ENCODE measurements at places on chromosomes 6 and 20.

DNA sequence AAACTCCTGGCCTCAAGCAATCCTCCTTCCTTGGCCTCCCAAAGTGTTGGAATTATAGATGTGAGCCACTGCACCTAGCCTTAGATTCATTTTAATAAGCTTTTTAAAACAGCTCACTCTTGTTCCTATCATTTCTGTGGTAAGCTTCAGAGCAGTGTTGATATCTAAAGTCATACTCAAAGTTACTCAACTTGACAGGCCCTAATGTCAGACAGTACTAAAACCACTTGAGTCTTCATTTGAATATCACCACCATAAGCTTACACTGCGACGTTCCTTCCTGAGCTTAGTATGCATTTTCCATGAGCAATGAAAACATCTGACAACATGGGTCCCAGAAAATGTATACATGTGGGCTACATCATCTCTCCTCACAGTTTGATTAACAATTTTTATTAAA is 6.0 kb downstream of the FUCA2 start:
- DNase-seq = no peak

GRCh38 chr6:105164418-105164817 is 15.4 kb downstream of the POPDC3 start:
- DNase-seq = peak; percentile 62

DNA sequence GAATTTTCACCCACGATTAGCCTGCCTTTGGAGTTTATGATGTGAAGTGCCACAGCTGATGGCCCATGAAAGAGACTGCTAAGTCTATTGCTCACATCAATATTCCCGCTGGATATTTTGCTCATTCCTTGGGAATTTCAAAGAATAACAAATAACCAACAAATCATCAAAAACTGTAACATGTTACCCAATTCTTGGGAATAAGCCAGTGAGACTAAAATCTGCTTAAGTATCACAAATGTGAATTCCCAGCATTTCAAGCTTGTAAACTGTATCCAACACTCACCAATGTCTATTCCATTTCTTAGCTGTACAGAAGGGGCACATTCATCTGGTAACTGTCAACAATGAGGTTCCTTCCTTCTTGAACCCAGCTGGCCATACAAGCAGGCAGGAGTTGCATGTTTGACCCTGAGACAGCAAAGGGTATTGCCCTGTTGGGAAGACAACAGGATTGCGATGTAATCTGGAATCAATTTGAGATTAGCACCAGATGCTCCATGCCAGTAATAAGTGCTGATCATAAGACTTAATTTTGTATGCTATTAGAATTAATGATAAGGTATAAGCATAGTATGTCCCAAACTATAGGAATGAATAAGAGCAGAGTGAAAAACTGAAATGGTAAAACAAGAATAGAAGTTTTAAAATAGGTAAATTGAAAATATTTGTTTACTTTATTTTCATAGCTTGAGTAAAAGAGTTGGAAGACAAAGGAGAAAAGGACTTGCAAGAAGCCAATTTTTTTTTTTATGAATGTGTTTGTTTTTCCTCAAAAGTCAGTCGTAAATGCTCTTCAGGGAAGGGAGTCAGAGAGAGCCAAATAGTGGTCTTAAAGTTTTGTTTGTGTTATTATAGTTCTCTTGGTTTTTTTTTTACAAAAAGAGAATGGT is 58.8 kb downstream of the RSPO3 start:
- DNase-seq = no peak

DNA sequence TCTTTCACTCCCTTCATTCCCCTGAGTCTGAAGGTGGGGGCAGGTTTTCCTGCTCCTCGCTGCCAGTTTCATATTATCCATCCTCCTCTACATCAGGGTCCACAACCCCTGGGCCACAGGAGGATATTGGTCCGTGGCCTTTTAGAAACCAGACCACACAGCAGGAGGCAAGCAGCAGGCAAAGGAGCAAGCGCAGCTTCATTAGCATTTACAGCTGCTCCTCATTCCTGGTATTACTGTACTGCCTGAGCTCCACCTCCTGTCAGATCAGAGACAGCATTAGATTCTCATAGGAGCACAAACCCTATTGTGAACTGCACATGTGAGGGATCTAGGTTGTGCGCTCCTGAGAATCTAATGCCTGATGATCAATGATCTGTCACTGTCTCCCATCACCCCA is 380.3 kb downstream of the ARHGAP18 start:
- DNase-seq = no peak

All from pons (tissue), 1 donor.